K562 (cell line): ENCODE measurements at places on chromosomes 16 and 17.

GRCh38 chr17:497241-498034, 144.8 kb upstream of the RPH3AL start:
- no peak for DNase-seq

- DNase-seq, result peak; percentile 50
Measured at GRCh38 chr17:75516619-75517296, 430 bp downstream of the TSEN54 start.

- DNase-seq, result no peak
Measured at GRCh38 chr17:59372138-59372751, 40.8 kb downstream of the YPEL2 start.

DNA sequence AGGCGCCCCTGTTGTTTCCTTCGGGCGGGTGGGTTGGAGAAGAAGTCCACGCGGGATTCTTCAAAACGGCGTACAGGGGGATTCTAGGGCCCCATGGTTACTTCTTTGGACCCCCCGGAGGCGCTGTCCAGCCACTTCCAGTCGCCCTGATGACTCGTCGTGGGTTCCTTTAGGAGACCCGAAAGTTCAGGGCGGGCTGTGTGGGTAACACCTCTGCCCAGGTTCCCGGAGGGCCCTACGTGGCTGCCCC, 716 bp upstream of the HIC1 start:
- DNase-seq, result no peak

- DNase-seq, result peak; percentile 41
Measured at GRCh38 chr17:9645851-9646545, 681 bp downstream of the USP43 start.

- DNase-seq, result no peak
Measured at GRCh38 chr16:49416001-49416675, 42.5 kb downstream of the C16orf78 start.

- no peak for DNase-seq
Measured at GRCh38 chr16:22862046-22862445, 48.1 kb downstream of the HS3ST2 start.

GRCh38 chr17:66522591-66523272, 220.3 kb downstream of the PRKCA start:
- no peak for DNase-seq

DNA sequence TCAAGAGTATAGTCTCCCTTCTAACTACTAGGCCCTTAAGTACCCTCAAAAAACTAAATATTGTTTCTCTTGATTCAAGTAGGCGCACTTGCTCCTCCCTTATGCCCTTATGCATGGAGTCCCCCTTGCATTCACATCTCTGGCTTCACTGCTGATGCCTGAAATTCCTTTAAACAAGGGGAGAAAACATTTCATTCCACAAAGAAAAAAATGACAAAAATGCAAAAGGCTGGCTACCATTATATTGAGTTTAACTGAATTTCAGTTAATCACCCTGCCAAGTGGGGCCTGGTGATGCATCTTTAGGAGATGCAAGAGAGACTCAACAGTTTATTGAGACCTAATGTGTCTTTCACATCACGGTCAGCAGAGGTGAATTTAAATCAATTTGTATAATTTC, 35.6 kb downstream of the CRLF3 start:
- DNase-seq, result no peak

DNA sequence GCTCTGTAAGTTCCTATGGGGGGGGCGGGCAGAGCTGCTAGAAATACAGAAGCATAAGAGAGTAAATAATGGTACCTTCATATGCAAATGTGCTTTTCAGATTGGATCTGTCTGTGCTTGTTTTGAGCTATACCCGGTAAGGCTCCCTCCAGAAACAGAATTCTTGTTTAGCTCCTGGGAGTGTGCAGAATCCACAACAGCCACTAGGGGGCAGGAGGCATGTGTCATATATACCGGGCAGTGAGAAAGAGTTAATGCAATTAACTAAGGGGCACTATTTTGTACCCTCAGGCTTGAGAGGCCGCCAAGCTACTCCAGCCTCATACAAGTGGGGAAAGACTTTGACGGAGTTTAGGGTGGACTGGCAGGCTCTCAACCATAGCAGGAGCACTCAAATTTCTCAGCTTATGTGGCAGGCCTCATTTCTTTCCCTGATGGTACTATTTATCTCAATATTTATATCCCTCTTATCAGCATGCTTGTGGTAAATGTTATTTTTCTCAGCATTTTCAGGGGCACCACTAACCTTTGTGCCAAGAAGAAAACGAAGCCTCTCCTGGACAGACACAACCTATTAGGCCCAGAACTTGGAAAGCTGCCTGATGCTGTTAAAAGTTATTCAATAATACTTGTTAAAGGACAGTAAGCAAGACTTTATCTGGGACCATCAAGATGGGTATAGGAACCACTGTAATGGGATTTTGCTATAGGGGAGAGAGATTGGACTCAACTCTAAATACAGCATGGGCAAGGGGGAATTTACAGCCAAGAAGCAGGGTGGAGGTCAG, 10.7 kb upstream of the CENPV start:
- peak; percentile 63 for DNase-seq

DNA sequence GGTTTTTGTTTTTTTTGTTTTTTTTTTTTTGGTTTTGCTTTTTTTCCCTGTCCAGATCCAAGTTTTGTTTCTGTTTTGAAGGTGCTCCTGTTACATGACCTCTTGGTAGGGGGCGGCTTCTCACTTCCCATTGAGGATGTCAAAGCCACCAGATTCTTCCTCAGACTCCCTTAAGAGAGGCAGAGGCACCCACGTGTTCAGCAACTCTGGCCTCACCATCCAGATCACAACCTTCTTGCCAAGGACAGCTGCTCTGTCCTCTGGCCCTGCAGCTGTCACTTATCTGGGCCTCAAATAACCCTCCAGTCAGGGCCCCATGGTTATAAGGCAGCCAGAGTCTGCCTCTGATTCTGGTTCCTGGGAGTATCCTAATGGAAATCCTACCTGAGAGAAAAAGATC, 208.5 kb downstream of the STX8 start:
- no peak for DNase-seq

- no peak for DNase-seq
Measured at GRCh38 chr16:53534206-53534605, 31.2 kb upstream of the AKTIP start.

DNA sequence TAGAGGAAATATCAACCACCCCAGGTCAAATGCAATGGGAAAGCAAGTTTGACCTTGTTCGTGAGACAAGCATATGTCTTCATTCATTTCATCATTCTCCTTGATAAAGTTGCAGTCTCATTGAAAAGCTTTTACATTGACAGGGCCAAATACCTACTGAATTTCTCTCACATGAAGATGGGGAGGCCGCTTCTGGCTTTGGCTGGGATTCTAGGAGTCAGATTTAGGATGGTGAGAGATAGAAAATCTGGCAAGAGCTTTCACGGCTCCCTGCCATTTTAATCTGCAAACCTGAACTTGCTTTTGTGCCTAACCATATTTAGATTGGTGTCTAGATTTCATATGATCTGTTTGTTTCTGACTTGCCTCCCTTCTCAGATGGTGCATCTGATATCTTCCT, 88.0 kb downstream of the TMEM100 start:
- no peak for DNase-seq

- DNase-seq, result no peak
Measured at GRCh38 chr17:81528651-81529436, 667 bp downstream of the FSCN2 start.

GRCh38 chr17:82863383-82863940, 23.6 kb upstream of the ZNF750 start:
- no peak for DNase-seq

DNA sequence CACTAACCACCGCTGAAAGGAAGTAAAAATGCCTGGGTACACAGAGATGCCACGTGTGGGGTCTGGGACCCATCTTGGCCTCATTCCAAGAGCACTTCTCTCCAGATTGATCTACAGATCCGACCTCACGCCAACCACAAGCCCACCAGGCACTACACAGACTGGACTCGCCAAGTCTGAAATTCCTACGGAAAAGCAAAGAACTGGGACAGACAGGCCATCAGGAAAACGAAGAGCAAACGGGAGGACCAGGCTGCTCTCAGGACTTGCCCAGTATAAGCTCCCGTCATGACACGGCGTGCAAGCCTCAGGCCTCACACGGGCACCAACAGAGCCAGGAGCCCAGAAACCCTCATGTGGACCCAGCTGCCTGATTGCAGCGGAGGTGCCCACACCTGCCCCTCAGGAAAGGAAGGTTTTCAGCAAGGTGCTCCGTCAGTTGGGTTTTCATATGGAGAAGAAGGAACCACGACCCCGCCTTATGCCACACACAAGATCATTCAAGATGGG, 20.1 kb upstream of the C16orf95 start:
- no peak for DNase-seq

DNA sequence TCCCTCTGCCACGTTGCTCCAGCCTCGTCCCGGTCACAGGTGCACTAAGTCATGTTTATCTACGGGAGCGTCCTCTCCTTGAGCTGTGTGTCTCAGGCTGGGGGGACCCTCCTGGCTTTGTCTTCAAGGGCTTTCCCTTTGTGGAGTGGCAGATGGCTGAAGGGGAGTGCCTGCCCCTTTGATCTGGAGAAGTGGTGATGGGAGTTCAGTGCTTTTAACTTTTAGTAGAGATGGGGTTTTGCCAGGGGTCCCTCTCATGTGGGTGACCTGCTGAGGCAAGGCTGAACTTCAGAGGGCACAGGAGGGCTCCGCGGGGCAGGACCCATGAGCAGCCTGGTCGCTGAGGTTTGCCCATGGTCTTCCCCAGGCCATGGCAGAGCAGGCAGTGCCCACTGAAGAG, 73.1 kb upstream of the CDC42EP4 start:
- no peak for DNase-seq

DNA sequence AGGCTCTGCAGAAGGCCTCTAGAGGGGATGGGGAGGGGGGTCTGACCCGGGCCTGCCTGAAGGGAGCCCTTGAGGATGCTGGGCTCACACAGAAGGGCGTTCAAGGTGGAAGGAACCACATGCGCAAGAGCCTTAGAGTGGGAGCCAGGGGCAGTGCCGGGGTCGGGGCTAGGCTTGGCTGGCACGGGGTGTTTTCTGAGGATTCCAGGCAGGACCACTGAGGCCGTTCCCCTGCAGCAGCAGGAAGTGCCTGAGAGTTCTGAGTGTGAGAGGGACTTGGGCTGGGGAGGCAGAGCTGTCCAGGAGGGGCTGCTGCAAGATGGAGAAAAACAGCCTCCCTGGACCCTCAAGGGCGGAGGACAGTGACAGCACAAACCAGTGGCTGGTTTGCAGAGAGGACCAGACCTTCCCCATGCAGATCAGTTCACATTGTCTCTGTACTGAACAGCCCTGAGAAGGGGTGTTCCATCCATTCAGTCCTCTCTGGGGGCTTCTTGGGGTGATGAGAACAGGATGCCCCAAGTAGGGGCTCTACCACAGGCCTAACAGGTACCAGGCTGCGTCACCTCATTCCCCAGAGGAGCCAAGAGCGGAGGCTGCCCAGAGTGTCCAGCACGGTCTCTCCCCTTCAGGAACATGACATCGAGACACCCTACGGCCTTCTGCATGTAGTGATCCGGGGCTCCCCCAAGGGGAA, 3.4 kb downstream of the NDRG4 start:
- no peak for DNase-seq
